ENCODE measurements at places on chromosomes 2 and 18.
A peak's percentile ranks its signal among the peaks of the same experiment; 100 is the strongest.

DNA sequence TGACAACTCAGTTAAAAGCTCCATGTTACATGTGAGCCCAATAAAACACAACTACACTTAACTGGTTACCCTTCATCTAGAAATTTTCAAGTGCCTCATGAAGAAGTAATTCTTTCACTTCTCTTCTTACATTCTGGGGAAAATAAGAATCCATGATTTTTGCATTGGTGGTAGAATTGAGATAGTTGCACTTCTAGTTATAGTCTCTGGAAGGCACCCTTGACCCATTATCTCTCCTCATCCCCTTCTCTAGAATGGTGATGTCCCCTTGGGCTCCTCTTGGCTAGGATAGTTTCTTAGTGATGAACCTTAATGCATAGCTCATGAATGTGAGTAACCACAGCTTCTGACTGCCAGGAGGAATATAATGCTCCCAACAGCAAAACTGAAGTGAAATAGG, 3.6 kb downstream of the LGALSL start:
- DNase-seq: no peak

DNA sequence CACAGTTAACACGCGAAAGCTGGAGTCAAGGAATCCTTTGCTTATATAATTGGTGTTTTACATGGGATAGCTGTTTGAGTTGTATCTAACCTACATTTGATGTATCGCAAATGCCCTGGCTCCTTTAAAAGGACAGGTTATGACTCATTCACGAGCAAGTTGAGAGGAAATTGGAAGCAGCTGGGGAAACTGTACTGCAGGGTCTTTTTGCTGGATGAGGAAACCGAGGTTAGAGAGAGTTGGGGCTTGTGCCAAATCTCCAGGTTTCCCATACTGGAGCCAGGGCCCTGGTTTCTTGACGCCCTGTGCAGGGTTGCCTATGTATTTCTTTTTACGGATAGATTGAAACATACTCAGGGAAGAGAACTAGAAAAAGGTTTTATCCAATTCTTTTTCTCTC, 60.0 kb upstream of the SPTBN1 start:
- DNase-seq: no peak

- no peak for DNase-seq
Measured at GRCh38 chr2:45382744-45383143, 228.3 kb downstream of the SRBD1 start.

DNA sequence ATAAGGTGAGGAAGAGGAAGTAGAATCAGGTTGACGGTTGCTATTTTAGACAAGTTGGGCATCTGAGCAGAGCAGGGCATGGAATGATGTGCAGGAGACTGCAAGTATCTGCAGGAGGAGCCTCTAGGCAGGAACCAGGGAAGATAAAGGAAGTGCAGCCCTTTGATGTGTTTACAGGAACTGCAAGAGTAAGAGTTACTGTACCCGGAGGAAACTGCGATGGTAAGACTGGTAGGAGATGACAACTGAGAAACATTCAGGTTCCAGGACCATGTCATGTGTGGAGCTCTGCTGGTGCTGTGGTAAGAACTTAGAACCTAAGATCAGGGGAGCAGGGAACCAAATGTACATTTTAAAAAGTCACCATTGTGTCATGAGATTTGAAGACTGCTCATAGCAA, 134.3 kb upstream of the STON1 start:
- no peak for DNase-seq

- no peak for DNase-seq
Measured at GRCh38 chr2:24456599-24457556, 34.2 kb upstream of the NCOA1 start.

DNA sequence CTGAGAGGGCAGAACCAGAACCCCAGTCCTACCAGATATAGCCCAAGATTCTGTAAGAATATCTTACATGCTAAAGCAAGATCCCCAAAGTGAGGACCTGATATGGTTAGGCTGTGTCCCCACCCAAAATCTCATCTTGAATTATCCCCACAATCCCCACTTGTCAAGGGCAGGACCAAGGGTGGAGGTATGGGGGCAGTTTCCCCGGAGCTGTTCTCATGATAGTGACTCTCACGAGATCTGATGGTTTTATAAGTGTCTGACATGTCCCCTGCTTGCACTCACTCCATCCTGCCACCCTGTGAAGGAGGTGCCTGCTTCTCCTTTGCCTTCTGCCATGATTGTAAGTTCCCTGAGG, 19.9 kb downstream of the TTC32 start:
- DNase-seq: no peak

DNA sequence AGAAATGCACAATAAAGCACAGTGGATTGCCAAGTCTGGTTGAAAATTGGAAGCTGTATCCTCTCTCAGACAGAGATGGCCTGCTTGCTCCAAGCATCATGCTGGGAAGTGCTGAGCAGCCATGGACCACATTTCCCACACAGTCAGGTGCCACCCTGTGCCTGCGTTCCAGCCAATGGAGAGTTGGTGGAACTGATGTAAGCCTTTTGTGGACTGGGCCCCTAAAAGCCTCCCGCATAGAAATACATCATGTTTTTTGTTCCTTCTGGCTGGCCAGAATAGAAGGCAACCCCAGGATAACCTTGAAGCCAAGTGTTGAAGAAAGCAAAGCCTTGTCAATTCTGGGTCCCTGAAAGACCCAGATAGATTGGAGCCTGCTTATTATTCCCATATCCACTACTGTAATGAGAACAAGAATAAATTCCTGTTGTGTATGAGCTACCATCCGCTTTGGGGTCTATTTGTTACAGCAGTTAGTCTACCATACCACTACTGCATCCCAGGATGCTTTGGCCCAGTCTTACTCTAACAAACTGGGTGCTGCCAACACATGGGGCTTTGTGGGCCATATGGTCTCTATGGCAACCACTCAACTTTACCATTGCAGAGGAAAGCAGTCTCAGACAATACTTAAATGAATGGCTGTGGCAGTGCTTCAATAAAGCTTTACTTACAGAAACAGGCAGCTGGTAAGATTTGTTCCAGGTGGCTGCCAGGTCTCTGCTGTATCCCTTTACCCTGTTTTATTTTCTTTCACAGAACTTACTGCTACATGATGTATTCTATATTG, 65.4 kb downstream of the POLE4 start:
- no peak for DNase-seq

DNA sequence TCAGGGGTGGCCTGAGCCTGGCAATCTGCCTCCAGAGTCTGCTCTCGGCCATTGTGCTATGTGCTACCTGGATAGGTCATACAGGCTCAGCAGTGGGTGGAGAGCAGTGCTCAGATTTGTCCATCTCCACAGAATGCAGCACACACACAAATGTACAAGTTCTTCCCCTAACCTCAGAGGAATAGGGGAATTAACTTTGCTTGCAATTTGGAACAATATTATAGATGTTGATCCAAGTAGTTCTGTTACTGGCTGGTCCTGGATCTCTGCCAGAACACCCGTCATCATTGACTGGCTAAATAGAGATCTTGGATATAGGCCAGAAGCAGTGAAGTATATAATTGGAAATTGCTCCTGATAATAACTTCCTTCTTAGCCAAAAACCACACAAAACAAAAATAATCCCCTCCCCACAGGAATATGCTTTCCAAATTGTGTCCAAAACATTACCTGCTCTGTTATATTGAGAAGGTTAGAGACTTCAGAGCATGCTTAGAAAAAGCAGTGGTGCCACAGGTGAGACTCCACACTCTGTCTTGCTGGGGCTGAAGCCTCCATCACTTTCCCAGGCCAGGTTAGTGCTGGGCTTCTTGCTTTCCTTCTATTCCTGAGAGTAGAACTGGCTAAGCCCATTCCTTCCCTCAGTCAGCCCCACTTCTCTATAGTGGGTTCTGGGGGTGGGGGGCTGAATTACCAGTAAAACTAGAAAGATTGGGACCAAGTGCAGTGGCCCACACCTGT, 38.8 kb downstream of the NCAPH start:
- DNase-seq: no peak

GRCh38 chr2:230564805-230565779, 147.6 kb upstream of the CAB39 start:
- no peak for DNase-seq

GRCh38 chr2:160460333-160460731, 33.3 kb downstream of the RBMS1 start:
- DNase-seq: no peak

GRCh38 chr2:51014759-51015158, 17.2 kb downstream of the NRXN1 start:
- DNase-seq: no peak

DNA sequence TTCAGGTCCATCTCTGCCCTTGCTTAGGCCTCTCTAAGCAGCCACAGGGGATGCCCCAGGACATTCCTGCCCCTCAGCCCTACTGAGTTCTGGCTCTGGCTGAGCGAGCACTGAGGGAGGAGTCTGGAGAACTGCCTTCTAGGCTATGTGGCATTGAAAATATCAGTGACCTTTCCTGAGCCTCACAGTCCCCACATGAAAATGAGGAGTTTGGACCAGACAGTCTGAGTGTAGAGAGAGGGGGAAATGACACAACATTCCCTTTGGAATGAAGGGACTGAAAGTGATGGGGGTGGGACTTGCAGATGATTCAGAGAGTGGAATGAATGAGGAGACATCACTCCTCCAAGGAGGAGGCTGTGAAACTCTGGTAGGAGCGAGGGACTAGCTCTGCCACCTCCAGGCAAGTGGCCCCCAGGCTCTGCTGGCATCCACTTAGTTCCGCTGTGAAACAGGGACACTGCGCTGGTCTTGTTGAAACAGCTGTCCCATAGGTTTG, 8.0 kb downstream of the TNS1 start:
- DNase-seq: no peak

GRCh38 chr2:218028189-218028495, 25.3 kb upstream of the TNS1 start:
- DNase-seq: no peak

- no peak for DNase-seq
Measured at GRCh38 chr2:238857959-238858358, 10.1 kb downstream of the TWIST2 start.

DNA sequence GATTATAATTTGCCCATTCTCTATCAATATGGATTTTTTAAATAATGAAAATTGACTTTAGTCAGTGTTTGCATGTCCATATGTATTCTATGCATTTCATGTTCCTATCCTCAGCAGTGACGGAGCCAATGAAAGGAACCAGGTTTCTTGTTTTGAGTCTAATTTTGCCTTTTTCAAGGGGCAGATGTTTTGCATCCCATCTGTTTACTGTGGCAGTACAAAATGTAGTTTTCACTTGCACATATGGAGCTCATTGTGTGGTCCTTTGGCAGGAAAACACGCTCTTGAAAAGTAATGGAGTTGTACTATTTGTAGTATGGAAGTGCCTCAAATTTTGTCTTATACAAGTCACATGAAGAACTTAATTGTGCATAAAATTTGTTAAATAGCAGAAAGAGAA, 127.8 kb downstream of the AGPS start:
- no peak for DNase-seq

DNA sequence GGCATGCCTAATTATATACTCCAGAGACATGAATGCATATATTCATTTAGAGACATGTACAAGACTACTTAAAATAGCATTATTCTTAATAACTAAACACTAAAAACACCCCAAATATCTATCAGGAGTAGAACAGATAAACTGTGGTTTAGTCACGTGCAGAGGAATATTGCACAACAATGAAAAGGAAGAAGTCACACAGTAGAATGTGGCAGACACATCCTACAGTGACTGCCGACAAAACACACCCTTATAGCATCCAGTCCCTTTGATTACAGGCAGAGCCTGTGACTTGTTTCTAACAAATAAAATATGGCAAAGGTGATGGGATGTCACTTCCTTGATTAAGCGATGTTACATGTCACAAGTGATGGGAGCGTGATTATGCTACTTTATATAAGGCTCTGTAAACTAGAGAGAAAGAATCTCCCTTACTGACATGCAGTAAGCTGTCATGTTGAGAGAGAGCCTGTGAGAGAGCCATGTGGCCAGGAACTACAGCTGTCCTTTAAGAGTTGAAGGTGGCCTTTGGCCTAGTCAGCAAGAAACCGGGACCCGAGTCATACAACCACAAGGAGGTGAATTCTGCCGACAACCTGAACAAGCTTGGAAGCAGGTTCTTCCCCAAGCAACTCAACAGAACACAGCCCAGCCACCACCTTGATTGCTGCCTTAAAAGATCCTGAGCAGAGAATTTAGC, 39.1 kb upstream of the LGALSL start:
- DNase-seq: no peak

DNA sequence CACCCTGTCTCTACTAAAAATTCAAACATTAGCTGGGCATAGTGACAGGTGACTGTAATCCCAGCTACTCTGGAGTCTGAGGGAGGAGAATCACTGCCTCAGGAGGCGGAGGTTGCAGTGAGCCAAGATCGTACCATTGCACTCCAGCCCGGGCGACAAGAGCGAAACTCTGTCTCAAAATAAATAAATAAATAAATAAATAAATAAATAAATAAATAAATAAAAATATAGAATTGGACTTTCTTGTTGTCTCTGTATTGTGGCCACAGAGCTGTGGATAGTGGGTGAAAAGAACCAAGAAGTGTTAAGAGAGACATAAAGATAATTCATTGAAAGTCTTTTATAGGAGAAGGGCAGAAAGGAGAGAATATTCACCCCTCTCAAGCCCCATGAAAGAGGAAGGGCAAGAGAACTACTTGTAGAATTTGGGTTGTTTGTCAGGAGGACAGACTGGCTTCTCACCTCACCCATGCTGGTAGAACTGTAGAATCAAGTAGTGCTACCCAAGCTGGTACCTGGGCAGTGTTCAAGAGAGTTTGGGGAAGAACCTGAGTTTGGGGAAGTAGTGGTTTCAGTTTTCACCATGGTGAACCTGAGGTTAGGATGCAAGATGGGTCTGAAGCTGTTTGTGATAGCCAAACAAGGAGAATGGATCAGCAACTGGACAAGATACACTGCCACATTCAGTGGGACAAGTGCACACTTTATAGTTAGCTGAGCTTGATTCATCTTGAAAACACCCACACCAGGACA, 256.5 kb downstream of the CD226 start:
- DNase-seq: peak; percentile 9

GRCh38 chr18:37721544-37722522, 156.2 kb upstream of the CELF4 start:
- no peak for DNase-seq

GRCh38 chr2:134682726-134683125, 36.1 kb downstream of the TMEM163 start:
- DNase-seq: no peak

DNA sequence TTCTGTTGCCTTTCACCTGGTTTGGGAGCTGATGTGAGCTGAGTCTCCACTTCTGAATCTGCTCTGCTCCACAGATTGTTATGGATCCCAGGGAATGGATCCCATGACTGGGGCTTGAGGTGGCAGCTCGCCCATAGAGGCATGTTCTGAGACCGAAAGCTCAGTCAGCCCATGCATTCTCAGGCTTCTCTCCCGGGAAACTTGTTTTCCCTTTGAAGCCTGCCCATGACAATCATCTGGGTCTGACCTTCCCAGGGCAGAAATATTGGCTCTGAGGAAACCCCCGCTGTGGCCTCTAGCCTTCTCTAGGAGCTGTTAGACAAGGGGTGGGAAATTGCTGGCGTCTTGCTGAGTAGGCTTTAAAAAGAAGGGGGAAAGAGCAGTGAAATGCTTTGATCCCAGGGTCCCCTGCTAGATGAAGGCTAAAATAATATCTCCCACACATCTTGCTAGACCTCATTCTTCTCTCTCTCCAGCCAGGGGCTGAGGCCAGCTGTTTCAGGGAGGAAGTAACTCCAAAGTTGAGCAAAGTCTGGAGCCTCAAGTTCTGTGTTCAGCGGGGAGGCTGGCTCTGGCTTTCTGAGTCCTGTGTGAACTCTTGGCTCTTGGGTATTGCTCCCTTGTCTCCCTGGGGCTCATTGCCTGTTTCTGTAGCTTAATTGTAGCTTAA, 2.0 kb downstream of the VAMP8 start:
- no peak for DNase-seq

- no peak for DNase-seq
Measured at GRCh38 chr2:138219961-138220360, 255.7 kb downstream of the HNMT start.

- DNase-seq: no peak
Measured at GRCh38 chr18:46601141-46601805, 55.7 kb downstream of the LOXHD1 start.

GRCh38 chr2:203347375-203347774, 19.2 kb downstream of the ABI2 start:
- DNase-seq: no peak

Data from GM13977 (cell line).